Melanocyte of skin (primary cell): ENCODE measurements at places on chromosomes 1 and 21. TPM values are rescaled to one million over a fixed set of nuclear protein-coding genes. Genes with fewer than 3 reads are reported as not detected.

The FH gene
- total RNA-seq: 200 and 201 TPM in 2 replicates

The LIPI gene
- not detected in 2 replicates for total RNA-seq

The KLF17 gene
- 0.15 TPM in 1 of 2 replicates, not detected in the other for total RNA-seq

The ITGB2 gene
- total RNA-seq: under 0.01 TPM in 1 of 2 replicates, not detected in the other

The NECTIN4 gene
- total RNA-seq: not detected in 2 replicates

The ILDR2 gene
- 1.1 TPM in 1 of 2 replicates, not detected in the other for total RNA-seq

The DTL gene
- 32.4 and 56.3 TPM in 2 replicates for total RNA-seq

The LAMB3 gene
- total RNA-seq: 2.0 and 3.2 TPM in 2 replicates

The KIAA0040 gene
- 0.15 and 0.33 TPM in 2 replicates for total RNA-seq
